ENCODE measurements at places on chromosomes 2 and 18.

DNA sequence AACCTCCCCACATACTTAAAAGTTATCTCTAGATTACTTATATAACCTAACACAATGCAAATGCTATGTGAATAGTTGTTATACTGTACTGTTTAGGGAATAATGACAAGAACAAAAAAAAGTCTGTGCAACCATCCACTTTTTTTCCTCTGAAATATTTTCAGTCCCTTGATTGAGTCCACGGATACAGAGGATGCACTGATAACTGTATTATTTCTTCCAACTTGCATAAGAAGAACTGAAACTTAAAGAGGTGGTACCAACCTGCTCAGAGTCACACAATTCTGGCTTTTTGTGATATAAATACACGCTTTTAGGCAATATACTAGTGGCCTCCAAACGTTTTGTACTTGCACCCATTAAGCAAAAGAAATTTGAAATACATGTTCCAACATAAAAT lies 1.4 kb downstream of the SMC6 start:
- no peak for DNase-seq

DNA sequence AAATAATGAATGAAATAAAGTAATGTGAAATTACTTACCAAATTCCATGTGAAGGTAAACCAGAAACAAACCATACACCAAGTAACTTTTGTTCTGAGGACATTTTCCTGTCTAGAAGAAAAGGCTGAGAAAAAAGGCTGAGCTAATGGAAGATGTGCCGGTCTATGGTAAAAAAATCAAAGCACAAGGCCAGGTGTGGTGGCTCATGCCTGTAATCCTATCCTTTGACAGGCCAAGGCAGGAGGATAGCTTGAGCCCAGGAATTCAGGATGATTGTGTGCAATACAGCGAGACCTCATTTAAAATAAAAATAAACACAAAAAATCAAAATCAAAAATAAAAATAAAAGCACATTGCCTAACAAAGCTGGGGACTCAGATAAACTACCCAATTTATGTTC lies 6.7 kb downstream of the ORC4 start:
- no peak for DNase-seq

- no peak for DNase-seq
These were observed 96.7 kb upstream of the COL5A2 start for GRCh38 chr2:189276277-189276676.

DNA sequence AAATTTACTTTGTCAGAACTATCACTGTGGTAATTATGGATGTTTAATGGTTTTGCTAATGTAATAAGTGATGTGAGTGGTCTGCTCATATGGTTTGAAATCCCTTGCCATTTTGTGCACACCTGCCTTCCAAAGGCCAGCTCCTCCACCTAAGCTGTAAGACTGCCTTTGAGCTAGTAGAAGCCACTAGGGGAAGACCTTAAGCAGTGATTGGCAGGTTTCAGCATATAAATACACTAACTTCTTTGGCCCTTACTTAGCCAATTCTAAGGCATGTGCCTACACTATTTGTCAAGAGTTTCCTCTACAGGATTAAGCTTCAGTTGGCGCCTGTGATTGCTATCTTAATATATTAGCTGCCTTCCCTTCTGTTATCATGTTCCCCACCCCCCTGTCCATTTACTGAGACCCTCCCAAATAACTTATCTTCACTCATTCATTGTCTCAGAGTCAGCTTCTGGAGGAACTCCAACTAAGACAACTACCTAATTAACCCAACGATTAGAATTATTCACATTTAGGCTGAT lies 141.1 kb downstream of the MBD5 start:
- DNase-seq: no peak

DNA sequence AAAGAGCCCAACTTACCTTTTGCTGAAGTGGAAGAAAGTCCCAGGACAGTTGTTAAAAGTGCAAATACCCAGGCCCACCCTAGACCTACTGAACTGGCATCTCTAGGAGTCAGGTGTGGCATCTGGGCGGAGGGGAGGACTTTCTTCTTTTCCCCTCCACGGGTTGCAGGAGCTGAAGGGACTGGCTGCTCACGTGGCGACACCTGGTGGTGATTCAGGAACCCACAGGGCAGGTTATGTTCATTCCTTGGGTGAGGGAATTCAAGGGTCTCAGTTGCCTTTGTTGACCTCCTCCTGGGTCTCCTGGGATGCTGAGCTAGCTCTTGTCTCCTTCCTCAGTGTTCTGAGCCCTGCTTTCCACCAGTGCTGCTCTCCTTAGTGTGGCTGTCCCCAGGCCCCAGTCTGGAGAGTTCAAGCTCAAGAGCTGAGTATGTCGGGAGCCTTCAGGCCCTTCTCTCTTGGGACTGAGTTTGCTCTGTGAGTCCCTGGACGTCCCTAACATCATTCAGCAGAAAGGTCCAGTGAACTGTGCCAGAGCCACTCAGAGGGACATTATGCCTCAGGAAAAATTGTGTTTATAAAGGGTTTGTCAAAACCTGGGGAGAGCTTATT lies 56.9 kb downstream of the DYSF start:
- peak; percentile 71 for DNase-seq

DNA sequence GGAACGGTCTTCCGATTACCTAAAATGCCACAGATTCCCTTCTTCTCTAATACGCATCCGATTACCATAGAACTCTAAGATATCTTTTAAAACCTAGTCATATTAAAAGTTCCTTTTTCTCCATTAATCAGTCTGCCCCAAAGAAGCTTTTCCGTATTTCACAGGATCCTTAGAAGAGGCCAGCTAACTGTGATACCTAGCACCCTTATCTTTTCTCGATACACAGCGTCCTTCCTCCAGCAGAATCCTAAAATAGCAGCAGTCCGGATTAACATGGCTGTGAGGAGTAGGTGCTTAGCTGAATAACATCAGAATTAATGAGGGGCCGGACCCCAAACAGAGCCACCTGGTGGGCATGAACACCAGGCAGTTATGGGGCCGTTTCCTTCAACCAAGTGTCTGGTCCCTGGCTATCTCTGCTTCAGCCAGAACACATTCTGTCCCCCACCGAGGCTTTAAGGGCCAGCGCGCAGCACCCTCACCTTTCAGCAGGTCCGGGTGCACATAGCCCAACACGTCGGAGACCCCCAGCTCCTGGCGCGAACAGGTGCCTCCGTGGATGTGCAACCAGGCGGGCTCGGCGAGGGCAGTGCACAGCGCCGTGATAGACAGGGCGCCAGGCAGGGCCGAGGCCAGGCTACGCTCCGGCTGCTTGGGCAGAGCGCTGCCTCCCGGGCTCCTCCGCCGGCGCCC lies 995 bp downstream of the TMEM127 start:
- peak; percentile 26 for DNase-seq

GRCh38 chr2:9077691-9078090 lies 74.2 kb upstream of the MBOAT2 start:
- no peak for DNase-seq

DNA sequence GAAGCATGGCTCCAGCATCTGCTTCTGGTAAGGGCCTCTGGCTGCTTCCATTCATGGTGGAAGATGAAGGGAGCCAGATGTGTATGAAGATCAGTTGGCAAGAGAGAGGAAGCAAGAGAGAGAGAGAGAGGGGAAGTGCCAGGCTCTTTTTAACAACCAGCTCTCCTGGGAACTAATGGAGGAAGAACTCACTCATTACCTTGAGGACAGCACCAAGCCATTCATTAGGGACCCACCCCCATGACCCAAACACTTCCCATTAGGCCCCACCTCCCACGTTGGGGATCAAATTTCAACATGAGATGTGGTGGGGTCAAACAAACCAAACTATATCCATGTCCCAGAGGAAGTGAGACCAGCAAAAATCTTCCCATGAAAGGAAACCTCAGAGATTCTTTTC lies 124.8 kb upstream of the SIX2 start:
- no peak for DNase-seq

DNA sequence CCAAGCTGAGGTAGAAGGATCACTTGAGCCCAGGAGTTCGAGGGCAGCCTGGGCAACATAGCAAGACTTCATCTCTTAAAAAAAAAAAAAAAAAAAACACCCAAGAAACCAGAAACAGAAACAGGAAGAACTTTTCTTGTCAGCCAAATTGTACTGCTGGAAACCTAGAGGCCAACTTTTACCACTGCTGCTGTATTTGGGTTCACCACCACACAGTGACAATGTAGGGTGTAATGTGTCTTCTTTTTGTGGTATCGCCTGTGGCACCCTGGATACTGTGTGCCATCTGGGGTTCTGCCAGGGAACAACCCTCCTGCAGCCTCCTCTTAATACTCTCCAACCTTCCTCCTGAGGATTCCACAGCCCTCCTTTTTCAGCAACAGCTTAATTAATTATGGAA lies 72.6 kb downstream of the STK39 start:
- DNase-seq: no peak

DNA sequence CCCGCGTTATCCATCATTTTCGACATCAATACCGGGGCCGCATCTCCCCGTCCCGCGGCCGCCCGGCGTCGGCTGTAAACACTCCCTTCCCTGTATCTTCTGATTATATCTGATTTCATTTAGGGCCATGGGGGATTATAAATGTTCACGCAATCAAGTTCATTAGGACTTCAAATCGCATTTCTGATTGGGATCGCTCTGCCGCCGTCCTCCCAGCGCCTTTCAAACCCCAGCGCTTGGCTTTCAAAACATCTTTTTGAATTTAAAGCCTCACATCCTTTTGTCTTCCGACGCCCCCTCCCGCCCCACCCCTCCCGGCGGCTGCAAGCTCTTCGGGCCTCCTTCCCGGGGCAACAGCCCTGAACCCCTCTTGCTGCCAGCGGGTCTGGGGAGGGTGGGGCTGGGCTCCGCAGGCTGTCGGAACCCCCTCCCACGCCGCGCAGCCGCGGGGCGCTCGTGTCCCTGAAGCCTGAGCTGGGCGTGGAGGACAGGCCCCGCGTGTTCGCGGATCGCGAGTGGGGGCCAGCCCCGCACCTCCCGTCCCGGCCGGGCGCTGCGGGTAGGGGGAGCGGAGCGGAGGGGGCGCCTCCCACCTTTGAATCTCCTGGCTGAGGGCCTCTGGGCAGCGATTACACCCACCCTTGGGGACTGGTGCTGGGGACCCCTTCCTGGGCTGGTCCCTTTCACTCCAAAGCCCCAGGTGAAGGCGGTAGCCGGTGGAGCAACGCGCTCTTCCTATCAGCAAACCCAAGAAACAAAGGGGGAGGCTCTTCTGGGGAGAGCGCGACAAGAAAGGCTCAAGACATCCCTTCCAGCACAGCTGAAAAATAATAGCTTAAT lies 11.3 kb upstream of the GBX2 start:
- no peak for DNase-seq

DNA sequence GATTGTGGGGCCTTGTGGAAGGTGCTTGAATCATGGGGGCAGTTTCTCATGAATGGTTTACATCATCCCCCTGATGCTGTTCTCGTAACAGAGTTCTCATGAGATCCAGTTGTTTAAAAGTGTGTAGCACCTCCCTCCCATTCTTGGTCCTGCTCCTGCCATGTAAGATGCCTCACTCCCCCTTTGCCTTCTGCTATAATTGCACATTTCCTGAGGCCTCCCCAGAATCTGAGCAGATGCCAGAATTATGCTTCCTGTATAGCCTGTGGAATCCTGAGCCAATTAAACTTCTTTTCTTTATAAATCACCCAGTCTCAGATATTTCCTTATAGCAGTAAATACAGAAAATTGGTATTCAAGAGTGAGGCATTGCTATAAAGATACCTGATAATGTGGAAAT lies 15.6 kb upstream of the WDR75 start:
- DNase-seq: no peak

DNA sequence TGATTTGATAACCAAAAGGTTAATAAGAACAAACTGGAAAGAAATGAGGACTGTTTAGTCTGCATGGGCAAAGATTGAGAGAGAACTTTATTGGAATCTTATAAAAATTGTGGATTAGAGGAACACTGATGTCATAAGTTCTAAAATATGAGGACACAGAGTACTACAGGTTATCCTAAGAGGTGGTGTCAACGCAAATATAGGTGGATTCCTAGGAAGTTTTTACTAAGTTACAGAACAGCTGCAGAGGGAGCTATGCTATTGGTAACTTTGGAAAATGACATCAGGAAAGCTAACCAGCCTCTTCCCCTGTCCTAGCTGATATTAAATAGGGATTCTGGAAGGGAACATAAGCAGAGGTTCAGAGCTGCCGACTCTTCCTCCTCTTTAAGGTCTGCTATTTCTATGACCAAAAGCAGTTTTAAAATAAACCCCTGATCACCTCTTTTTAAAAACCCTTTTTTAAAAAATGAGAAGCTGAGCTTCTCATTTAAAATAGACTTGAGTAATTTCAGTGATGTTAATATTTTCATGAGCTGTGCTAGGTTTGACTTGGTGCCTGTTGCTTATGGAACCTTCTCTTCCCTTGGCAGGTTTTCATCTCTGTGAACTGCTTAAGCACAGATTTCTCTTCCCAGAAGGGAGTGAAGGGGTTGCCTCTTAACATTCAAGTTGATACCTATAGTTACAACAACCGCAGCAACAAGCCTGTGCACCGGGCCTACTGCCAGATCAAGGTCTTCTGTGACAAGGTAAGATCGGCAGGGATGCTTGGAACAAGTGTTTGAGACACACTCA lies 34.2 kb downstream of the GRHL1 start:
- no peak for DNase-seq

DNA sequence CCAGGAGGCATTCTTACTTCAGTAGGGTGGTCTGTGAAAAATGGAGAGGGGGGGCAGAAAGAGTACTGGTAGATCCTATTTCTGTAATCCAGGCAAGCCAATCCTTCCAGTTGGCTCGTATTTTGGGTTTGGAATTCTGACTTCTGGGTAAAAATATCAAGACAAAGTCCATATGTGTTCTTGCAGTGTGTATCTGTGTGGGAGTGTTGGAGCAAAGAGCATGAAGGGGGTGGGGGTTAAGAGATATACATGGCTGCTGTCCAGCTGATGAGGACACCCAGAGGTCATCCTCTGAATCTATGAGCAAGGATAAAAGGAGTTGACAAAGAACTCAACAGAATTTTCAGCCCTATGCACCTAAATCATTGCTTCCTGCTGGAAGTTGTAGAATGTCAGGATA lies 375.8 kb upstream of the PIK3C3 start:
- no peak for DNase-seq

- DNase-seq: no peak
These were observed 14.2 kb downstream of the FLACC1 start for GRCh38 chr2:201342923-201343322.

DNA sequence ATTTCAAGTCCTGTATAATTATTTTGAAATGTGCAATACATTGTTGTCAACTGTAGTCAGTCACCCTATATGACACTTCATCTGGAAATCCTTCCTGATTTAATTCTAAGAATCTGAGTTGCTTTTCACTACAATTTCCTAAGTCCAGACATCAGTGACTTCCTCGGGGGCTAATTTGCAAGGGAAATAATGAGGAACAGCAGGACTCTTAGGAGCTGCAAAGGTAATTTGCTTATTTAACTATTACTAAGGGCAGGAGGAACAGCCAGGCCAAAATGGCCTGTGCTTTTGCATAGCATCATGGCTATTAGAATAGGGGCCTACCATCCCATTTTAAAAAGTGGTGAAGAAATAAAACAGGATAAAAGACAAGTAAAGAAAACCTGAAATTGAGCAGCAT lies 178.8 kb downstream of the MC4R start:
- no peak for DNase-seq

Data from activated CD8-positive, alpha-beta memory T cell treated with anti-CD3 and anti-CD28 coated beads, Interleukin-2, amount 50 U/mL, for 4 hours (primary cell).